Fibroblast of lung (primary cell): ENCODE measurements at places on chromosomes 3 and 15. TPM values are rescaled to one million over a fixed set of nuclear protein-coding genes. Genes with fewer than 3 reads are reported as not detected.

DNA sequence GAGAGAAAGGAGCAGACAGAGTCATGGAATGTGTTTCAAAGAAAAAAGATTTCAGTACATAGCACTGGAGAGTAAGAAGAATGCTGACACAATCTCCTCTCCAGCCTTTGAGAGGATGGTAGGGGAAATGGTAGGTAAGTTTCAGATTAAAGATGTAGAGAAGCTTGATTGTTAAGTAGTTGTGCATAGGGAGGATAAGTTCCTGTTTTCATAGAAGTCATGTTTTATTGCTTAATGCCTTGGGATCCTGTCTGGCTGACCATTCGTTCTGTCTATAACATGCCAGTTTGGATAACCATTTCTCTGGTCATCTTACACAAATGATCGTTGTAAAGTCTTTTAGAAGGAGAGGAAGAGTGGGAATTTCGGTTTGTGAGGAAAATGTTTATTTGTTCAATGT is 95.7 kb upstream of the IGSF10 start:
- no peak for DNase-seq

DNA sequence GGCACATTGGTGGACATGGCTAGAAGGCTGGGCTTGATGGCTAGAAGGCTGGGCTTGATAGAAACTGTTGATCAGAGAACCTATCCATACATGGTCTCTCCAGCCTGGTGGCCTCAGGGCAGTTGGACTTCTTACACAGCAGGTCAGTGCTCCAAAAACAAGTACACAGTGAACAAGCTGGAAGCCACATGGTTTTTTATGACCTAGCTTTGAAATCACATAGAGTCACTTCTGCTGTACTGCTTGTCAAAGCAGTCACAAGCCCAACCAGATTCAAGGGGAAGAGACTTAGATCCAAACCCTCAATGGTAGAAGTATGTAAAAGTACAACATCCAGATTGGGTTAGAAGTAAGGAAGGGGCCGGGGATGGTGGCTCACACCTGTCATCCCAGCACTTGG is 89.4 kb upstream of the HES1 start:
- no peak for DNase-seq

DNA sequence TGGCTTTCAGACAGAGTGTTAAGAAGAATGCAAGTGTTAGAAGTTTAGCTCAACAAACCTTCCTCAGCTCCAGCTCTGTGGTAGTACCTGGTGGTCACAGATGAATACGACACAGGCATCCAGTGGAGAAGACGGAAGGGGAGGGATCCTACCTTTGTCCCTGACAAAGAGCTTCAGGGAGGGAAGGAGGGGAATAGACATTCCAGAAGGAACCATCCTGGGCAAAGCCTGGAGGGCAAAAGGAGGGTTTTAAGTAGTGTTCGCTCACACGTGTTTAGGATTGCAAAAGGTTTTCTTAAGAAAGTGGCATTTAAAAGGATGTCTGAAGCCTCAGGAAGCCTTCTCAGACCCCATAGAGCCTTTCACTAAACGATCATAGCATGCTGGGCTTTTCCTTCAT is 2.8 kb downstream of the CHCHD4 start:
- DNase-seq, result no peak

DNA sequence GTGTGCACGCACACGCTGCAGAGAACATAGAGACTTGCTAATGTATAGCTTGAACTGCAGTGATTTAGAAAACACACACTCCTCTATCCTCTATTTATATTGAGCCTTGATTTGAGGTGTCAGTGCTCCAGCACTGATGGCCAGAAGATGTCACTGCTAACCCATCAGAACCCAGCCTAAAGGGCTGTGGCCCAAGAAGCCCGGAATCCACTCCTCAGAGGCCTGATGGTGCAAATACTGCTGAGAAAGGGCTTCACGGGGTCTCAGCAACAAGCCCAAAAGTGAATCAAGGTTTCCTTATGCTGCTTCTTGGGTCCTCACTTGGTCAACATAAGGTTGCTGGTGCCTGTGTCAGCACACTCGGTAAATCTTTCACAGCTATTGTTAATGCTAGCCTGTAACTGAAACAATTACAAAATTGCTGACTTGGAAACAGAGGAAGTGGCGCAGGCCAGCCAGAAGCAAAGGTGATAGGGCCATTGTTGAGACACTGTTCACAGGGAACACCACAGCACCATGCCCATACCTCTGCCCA is 60.3 kb downstream of the HEG1 start:
- DNase-seq, result peak; percentile 65

DNA sequence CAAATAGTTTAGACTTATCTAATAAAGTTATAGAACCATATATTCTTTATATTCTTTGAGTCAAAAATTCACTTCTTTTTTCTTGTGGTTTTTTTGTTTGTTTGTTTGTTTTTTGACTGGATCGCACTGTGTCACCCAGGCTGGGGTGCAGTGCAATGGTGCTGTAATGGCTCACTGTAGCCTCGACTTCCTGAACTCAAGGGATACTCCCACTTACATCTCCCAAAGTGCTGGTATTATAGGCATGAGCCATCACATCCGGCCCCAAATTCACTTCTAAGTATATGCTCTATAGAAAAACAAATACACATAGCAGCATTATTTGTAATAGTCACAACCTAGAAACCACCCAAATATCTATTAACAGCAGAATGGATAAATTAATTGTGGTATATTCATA is 13.7 kb upstream of the SLTM start:
- no peak for DNase-seq

Gene GORASP1
- 32.1 and 34.3 TPM in 2 replicates for polyA plus RNA-seq

Gene SENP8
- polyA plus RNA-seq, result 3.0 and 3.5 TPM in 2 replicates

GRCh38 chr15:53539878-53540277 is 219.6 kb downstream of the WDR72 start:
- DNase-seq, result no peak

- DNase-seq, result no peak
Observed at GRCh38 chr3:195895078-195895860, 13.1 kb downstream of the TNK2 start.

- no peak for DNase-seq
Observed at GRCh38 chr3:125033135-125033534, 22.7 kb downstream of the HEG1 start.

DNA sequence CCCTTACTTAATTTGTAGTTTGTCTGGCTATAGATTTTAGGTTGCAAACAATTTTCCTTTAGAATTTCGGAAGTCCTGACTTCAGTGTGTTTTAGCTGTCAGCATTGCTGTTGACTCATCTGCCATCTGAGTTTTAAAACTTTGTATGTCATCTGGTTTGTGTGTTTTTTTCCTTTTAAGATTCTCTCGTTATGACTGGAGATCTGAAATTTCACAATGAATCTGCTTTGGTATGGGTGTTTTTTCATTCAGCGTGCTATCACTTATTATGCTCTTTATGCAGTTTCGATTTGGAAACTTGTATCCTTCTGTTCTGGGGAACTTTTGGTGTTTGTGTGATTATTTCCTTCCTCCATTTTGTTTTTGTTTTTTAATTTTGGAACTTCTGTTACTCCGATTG is 53.7 kb upstream of the ZNF280D start:
- no peak for DNase-seq

DNA sequence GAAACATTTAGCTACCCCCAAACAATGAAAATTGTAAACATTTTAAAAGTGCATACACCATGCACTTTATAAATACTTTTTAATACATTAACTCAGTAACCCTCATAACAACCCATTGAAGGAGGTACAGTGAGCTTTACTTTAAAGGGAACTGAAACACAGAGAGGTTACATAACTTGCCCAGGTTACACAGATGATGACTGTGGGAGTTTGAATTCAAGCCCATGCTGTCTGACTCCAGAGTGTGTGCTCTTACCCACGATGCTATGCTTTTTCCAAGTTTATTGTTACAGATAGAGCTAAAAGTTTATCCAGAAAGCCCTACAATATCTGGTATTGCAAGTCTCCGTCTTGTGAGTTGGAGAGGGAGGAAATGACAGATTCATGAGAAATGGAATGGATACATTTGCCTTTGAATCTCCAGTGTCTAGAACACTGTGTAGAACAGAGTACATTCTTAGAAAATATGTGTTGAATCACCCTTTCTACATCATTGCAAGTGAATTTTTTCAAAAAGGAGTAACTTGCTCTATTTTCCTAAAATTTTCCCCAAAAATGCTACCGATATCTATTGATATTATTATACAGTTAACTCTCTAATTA is 428.3 kb downstream of the NAALADL2 start:
- DNase-seq, result peak; percentile 17

Gene NMNAT3
- polyA plus RNA-seq, result 0.16 and 0.68 TPM in 2 replicates

GRCh38 chr3:188230962-188231361 is 77.0 kb downstream of the LPP start:
- no peak for DNase-seq

Gene LEKR1
- polyA plus RNA-seq, result 0.28 and 0.35 TPM in 2 replicates

GRCh38 chr3:15083252-15083651 is 15.7 kb downstream of the RBSN start:
- no peak for DNase-seq

DNA sequence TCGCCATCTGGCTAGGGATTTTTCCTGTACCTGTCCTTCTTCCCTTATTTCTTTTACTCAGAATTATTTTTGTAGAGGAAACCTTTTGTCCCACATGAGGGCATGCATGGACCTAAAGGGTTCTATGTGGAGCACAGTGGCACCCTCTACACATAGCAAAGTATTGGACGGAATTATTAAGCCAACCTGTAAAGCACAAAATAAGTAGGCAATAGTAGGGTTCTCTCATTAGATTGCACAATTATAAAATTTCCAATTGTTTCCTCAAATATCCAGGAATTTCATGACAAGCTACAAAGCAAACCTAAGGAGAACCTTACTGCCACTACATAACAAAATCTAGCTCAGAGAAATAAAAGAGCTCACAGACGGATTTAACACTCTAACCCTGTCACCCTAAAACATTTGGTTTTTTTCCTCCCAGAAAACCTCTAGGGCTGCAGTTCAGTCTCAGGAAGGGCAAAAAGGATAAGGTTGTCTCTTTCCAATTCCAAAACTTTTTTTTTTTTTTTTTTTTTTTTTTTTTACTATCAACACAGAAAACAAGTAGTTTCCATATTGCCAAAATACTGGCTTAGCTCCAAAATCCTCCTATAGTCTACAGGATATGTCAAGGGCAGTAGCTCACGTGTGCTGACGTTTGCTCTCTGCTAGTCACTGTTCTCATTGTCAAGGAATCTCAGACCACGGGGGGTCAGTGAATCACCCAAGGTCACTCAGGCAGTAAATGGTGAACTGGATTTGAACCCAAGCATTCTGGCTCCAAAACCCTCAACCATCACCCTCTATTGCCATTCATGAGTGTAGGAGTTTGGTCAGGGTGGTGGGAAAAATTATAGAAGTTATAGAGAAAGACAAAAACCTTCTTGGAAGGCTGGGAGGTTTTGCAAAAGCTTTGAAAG is 52.3 kb downstream of the NCEH1 start:
- DNase-seq, result peak; percentile 99

GRCh38 chr15:98233873-98234272 is 273.4 kb downstream of the ARRDC4 start:
- no peak for DNase-seq

Gene DUOX2
- polyA plus RNA-seq, result not detected in 2 replicates

GRCh38 chr3:43183456-43183855 is 77.6 kb upstream of the POMGNT2 start:
- DNase-seq, result no peak

Gene PDZRN3
- 10.7 and 14.6 TPM in 2 replicates for polyA plus RNA-seq

GRCh38 chr15:56249092-56249491 is 5.4 kb upstream of the RFX7 start:
- DNase-seq, result peak; percentile 68

DNA sequence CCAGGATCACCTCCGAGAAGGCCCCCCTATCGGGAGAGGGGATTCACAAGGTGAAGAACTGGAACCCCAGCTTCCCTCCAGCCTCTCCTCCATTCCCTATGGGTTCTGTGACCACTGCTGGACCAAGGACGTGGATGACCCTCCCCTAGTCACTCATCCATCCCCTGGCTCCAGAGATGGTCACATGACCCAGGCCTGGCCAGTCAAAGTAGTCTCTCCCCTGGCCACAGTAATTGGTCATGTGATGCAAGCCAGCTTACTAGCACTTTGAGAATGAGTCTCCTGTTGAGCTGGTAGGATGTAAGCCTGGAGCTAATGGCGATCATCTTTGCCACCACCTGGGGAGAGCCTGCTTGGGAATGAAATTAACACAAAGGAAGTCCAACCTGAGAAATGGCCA is 3.9 kb downstream of the CAMK1 start:
- DNase-seq, result no peak

- no peak for DNase-seq
Observed at GRCh38 chr3:25821746-25822573, 32.1 kb downstream of the OXSM start.

- DNase-seq, result peak; percentile 26
Observed at GRCh38 chr3:103052236-103052830, 617.5 kb downstream of the ZPLD1 start.

- DNase-seq, result no peak
Observed at GRCh38 chr15:101056366-101057334, 137.5 kb downstream of the LRRK1 start.

- DNase-seq, result peak; percentile 96
Observed at GRCh38 chr3:175002732-175003143, 143.6 kb downstream of the NAALADL2 start.

DNA sequence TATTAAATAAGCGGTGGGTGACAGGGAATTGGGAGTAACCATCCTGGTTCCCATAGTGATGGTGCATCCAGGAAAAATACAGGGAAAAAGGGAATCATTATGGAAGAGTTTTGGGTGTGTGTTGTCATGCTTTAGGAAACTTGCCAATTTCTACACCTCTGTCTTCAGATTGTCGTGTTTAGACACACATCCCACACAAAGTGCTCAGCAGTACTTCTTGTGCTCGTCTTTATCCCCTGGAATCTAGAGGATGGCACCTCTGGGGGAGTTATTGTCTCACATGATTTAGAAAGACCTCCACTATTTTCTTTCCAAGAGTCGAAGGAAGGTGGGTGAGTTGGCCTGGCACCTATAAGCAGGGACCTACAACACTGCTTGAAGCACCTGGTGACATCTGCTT is 35.8 kb downstream of the CACNA1D start:
- no peak for DNase-seq

DNA sequence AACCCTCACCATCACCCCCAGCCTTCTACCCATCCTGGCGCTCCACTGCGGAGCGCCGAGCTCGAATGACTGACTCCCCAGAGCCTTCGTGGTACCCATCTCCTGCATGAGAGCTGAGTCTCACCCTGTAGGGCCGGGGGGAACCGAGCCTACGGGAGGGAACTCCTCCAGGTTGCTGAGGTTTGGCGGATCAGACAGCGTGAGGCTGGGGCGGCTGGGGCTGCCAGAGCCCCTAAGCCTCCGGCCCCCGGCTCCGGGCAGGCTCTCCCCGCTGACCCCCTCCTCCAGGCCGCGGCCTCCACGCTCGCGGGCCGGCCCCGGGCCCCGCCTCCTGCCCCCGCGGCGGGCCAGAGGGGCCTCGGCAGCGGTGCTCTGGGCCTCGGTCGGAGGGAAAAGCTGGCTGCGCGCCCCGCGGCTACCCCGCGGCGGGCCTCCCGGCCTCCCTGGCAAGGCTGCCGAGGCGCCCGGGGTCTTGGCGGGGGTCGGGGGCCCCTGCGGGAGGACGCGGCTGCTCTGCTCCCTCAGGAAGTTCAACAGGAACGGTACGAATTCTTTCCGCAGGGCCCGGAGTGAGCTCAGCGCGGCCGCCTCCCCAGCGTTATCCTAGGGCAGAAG is 643 bp downstream of the CDAN1 start:
- DNase-seq, result peak; percentile 7

Gene FES
- 5.5 and 7.0 TPM in 2 replicates for polyA plus RNA-seq
